ENCODE measurements at places on chromosomes 6 and 20.

DNA sequence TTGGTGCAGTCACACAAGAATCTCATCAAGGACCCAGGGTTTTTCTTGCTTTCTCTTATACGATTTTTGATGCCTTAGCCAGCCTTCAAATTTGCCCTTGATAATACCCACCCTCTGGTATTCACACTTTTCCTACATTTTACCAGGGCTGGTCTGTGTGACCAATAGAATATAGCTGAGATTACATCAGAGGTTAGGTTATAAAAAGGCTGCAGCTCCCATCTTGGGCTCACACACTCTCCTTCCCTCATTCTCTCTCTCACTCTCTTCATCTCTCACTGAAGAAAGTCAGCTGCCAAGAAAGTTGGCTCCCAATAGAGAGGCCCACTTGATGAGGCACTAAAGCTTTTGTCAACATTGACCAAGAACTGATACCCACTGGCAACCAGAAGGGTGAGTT is 4.1 kb upstream of the PNPLA1 start:
- no peak for DNase-seq

DNA sequence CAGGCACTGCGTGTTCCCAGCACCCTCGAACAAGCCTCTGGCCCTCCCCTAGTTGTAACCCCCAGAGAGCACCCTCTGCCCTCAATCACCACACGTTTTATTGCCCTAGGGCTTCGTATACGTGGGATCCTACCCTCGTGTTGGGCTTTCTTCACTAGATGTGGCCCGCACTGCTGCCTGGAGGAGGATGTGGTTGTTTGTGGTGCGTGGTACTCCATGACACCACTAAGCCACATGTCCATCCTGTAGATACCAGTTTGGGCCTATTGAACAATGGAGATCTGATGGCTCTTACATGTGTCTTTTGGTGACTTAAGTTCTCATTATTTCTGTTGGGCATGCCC is 17.0 kb downstream of the SLC2A4RG start:
- no peak for DNase-seq

GRCh38 chr20:60362531-60362930 is 404.3 kb downstream of the CDH26 start:
- DNase-seq = peak; percentile 7

GRCh38 chr20:58657986-58658385 is 6.9 kb downstream of the STX16 start:
- no peak for DNase-seq

DNA sequence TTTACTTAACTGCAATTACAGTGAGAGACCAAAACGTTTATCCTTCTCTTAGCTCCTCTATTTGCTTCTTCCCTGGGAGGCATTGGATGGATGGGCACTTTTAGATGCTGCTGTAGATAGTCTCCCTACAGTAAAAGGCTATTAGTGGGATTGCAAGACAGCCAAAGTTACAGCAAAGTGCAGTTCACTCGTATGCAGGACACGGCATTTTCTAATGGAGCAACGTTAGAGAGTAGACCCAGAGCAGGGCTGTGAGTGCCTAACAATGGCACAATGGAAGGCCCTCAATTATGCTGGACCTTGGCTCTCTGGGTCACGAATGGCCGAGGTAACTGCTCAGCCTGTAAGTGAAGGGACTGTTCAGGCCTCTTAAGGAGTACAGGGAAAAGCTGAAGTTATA is 605.8 kb upstream of the NOX3 start:
- no peak for DNase-seq

DNA sequence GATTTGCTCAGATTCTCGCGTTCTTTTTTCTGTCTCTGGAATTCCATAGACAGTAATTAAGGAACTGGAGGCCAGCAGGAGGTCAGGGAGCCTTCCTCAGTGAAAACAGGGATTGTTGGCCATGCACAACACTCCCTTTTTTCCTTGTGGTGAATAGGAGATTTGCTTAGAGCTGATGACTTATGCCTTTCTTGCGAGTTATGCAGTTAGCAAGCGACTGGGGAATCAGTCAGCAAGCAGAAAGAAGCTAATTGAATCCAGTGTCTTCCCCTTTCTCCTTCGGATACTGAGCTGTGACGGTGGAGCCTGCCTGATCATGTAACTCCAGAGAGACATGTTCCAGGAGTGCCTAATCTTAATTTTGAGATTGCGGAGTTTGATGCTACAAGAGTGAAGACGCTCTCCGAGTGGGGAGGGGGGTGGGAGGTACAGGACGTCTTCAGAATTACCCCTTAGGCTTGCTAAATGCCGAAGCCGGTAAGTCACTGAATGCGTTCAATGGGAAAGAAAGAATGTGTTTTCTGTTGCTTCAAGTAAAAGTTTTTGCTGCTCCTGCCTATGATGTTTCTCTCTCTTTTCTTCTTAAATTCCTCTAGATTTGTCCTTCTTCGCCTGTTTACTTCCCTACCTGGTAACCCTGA is 165.9 kb downstream of the SASH1 start:
- DNase-seq = peak; percentile 76

GRCh38 chr20:12112665-12113064 is 195.0 kb downstream of the BTBD3 start:
- DNase-seq = no peak

DNA sequence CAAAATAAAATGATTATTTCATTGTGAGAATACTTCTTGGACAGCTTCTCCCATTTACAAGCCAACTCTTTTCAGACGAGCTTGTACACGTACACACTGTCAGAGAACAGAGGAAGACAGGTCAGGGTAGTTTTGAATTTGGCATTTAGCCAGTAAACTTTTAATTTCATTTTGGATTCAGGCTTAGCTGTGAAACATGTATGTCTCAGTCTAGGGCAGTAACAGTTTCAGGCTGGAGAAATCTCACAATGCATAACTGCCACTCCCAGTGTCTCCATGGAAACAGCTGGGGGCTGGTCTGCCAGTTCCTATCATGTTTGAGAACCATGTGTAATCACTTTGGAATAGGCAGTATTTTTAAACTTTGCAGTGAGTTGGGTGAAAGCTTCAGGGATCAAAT is 22.0 kb upstream of the QKI start:
- peak; percentile 46 for DNase-seq

- DNase-seq = no peak
Observed at GRCh38 chr20:56922497-56922896, 293.4 kb downstream of the TFAP2C start.

Data from kidney (tissue), 22 donors.